ENCODE measurements at places on chromosomes 7 and 10. TPM values are rescaled to one million over a fixed set of nuclear protein-coding genes. Genes with fewer than 3 reads are reported as not detected.

Gene PDK4
- 0.29 TPM for total RNA-seq

Gene DRGX
- total RNA-seq, result not detected

Gene AHCYL2
- 5.5 TPM for total RNA-seq

Gene MALSU1
- 82.6 TPM for total RNA-seq

Gene ST8SIA6
- under 0.01 TPM for total RNA-seq

Gene SUN3
- not detected for total RNA-seq

Gene CYP3A7
- not detected for total RNA-seq

Gene NPY4R2
- not detected for total RNA-seq

Gene CUX1
- 26.8 TPM for total RNA-seq

Gene TAX1BP1
- total RNA-seq, result 57.8 TPM

Gene MYH16
- total RNA-seq, result not detected

Gene HGF
- 167 TPM for total RNA-seq

Gene BMPR1A
- total RNA-seq, result 24.5 TPM

Gene VAX1
- not detected for total RNA-seq

Gene ACHE
- total RNA-seq, result not detected

Gene ASAH2
- total RNA-seq, result 0.71 TPM

Gene SEMA3E
- 0.35 TPM for total RNA-seq

Gene TSPAN12
- 1.1 TPM for total RNA-seq

Gene SNCG
- 16.1 TPM for total RNA-seq

Gene PTPRN2
- total RNA-seq, result 1.1 TPM

Gene SYCE1
- not detected for total RNA-seq

Gene CDNF
- 0.86 TPM for total RNA-seq

Gene ZNF467
- total RNA-seq, result 3.0 TPM

Gene GIMAP4
- not detected for total RNA-seq

Gene TEX47
- total RNA-seq, result not detected

Gene STEAP1B
- 3.2 TPM for total RNA-seq

Gene HTR7
- total RNA-seq, result 0.18 TPM

Gene HOXA3
- 0.18 TPM for total RNA-seq

Gene PTF1A
- total RNA-seq, result not detected

Gene PAPOLB
- total RNA-seq, result under 0.01 TPM

Data from myometrial cell (primary cell).